Activated CD4-positive, alpha-beta T cell treated with anti-CD3 and anti-CD28 coated beads, Interleukin-2, amount 50 U/mL, for 1 hour (primary cell): ENCODE measurements at places on chromosomes 4 and X.

GRCh38 chr4:57193209-57193810 lies 83.1 kb upstream of the IGFBP7 start:
- DNase-seq = no peak

GRCh38 chr4:180784940-180785339 lies 1458.3 kb upstream of the TENM3 start:
- no peak for DNase-seq

DNA sequence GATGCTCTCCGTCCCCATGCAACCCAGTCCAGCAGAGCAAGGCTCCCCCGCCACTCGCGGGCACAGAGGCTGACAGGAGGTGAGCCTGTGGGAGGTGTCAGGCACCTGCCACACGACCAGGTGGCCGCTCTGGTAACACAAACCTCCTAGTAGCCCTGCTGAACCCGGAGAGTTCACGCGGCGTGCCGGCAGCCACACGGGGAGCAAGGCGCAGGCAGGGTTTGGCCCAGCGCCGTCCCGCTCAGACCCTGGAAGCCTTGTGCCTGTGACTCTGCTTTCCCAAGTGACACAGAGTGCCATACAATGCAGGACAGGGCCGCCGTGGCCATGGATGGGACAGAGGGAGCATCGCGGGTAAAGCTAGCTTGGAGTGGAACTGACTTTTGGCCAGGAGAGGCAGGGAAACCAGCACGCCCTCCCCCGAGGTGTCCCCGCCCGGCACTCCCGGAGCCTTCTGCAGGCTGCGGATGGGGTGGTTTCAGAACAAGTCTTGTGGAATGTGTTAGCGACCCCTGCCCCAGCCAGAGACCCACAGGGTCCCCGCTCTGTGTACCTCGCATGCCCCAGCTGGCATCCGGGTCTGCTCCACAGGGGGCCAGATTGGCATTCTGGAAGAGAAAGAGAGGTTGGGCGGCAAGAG lies 44.7 kb upstream of the AFAP1 start:
- no peak for DNase-seq

- no peak for DNase-seq
Measured at GRCh38 chrX:117996918-117997480, 119.6 kb downstream of the KLHL13 start.

DNA sequence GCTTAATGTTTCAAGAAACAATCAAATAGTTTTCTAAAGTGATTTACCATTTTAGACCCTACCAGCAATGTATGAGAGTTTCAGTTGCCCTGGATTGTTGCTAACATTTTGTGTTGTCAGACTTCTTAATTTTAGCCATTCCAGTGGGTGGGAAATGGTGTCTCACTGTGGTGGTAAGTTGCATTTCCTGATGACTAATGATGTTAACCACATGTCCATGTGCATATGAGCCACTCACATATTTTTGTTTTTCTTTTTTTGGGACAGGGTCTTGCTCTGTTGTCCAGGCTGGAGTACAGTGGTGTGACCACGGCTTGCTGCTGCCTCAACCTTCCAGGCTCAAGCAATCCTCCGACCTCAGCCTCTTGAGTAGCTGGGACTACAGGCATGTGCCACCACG lies 48.3 kb downstream of the MED28 start:
- no peak for DNase-seq

DNA sequence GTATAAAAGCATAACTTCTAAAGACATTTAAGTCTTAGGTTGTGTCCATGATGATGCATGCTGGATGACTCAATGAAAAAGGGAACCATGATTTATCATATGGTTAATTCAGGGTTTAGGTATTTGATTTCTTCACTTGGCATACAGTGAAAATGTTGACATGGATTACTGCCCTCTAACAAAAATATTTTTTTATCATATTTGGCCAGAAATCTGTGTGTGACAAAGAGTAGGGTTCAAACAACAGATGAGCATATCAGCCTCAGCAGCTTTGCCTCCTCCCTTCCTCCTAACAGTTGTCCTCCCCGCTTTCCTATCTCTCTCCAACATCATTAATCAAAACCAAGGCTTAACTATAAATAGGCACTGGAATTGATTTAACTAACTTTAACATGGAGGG lies 46.3 kb downstream of the ARHGAP6 start:
- no peak for DNase-seq

DNA sequence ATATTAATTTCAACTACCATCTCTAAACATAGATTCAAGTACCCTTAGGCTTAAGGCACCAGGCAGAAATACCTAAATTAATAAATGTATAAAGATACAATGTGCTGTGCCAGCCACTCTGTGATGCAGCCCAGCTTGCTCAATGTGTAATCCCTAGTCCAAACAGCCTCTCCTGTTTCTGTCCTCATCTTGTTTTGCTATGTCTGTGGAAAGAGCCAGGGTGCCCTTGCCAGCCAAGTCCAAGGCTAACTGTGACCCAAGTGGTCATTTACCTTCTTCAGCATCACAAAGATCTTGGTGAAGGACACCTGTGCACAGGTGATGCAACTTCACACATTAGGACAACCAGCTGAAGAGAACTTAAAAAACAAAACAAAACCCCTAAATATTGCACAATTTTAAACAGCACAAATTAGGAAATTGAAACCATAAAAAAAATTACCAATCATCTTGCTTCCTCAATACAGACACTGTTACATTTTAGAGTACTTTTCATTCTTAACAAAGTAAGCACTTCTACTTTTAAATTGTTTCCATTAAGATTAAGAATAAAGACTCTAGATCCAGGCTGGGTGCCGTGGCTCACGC lies 89.6 kb downstream of the C4orf51 start:
- no peak for DNase-seq

DNA sequence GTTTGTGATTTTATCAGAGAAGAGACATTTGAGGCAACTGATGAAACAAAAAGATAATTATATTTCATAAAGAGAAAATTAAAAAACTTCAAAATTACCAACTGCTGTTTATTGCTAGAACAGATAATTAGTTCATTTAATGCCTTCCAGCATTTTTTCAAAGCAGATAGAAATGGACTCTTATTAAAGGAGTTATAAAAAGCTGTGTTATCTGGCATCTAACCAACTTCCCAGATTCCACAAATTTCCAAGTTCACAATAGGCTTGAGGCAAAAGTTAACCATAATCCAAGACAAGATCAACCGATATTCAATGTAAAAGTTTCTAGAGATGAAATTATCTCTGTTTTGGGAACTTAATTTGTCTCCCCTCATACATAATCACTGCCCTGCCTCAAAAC lies 152.4 kb downstream of the TSPAN5 start:
- DNase-seq = no peak

- no peak for DNase-seq
Measured at GRCh38 chr4:65893271-65893670, 223.0 kb upstream of the EPHA5 start.

GRCh38 chrX:9867753-9868152 lies 81.5 kb downstream of the SHROOM2 start:
- no peak for DNase-seq
